Activated T-helper 1 cell treated with anti-CD3 and anti-CD28 coated beads, Interleukin-2, amount 50 U/mL, for 16 hours (primary cell): ENCODE measurements at places on chromosomes 16 and 17.

DNA sequence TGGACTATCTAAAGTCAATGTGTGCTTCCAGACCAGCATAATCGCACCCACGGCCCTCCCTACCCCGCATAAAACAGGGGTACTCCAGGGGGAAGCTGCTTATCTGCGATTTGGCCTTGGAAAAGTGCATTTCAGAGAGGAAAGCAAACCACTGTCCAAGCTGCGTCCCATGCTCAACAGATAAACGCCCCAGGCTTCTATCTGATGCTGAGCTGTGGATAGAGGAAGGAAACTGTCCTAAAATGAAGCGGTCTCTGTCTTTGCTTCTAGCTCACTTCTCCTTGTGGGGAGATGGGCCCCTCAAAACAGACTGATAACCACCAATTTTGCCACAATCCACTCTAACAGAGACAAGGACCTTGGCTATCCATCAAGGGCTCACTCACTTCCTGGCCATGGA, 160.5 kb upstream of the TNRC6C start:
- DNase-seq: no peak

DNA sequence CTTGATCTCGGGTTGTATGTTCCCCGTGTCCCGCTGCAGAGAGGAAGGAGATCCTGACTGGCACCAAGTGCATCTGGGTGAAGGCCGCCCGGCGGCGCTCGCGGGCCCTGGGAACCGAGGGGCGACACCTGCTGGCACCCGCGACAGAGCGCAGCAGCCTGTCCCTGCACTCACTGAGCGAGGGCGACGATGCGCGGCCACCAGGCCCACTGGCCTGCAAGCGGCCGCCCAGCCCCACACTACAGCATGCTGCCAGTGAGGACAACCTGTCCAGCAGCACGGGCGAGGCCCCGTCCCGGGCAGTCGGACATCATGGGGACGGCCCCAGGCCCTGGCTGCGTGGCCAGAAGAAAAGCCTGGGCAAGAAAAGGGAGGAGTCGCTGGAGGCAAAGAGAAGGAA, 7.5 kb downstream of the BTBD17 start:
- DNase-seq: peak; percentile 30

GRCh38 chr17:80106176-80106575, 4.8 kb downstream of the GAA start:
- DNase-seq: no peak

DNA sequence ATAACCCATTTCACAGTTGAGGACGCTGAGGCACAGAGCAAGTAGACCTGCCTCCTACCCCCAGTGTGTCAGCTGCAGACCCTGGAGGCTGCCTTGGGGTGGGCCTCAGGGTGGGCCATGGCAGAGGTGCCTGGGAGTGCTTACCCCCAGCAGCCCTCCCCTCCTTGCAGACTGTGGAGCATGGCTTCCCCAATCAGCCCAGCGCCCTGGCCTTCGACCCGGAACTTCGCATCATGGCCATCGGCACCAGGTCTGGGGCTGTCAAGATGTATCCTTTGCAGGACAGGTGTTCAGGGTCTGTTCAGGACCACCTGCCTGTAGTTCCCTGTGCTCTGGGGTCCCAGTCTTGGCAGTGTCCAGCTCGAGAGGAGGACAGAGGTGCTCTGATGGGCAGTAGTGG, 4.3 kb downstream of the LLGL1 start:
- no peak for DNase-seq

DNA sequence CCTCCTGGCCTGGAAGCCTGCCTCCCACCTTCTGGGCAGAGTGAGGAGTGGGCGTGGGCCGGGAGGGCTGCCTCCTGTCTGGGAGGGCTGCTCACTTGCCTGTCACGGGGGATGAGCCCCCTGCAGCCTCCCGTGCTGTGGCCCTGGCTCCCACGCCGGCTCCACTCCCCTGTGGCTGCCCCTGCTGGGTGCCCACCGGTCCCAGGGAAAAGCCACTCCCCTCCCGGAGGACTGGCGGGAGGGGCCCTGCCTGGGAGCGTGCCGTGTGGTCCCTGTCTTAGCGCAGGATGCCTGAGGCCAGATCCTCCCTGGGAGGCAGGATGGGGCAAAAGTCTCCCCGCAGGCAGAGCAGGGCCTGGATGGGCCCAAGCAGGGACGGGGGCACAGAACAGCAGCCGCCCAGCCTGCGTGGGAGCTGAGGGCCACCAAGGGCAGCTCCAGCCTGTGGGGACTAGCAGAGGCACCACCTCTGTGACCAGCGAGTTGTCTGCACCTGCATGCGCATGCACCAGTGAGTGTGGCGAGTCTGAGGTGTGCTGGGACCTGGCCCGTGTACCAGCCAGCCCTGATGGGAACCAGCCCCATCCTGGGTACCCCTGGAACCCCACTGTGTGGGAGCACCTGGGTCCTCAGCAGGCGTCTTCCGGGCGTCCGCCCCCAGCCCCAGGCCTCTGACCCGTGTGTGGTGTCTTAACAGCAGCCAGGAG, 339.9 kb downstream of the SEC14L1 start:
- no peak for DNase-seq

DNA sequence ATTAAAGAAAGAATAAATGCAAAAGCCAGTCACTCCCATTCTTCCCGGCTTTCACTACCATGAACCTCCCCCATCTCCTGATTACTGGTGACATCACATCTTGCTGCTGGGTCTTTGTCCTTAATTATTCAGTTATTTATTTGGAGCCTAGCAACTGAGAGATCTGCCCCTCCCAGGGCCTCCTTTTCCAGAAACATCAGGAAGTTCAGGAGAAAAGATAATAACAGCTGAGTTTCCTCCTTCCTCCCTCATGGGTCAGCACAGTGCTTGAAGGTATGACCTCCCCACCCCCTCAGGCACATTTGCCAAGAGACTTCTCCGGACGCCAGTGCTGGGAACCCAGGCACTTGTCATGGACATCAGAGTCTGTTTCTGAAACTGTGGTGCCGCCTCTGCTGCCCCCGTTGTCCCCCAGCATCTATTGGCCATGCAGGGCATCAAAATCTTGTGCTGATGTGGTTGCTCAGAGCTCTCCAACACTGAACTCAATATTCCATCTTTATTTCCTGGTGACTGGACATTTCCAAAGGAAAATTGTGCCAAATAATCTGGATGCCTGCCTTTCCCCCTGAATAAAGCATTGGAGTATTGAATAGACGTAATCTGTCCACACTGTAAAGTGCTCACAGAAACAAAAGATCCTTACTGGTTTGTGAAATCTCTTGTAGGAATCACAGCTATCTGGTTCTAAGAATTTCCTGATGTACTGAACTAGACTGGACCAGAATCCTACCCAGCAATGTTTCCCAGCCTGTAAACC, 71.8 kb downstream of the ZNF18 start:
- no peak for DNase-seq

- DNase-seq: no peak
Observed at GRCh38 chr16:60302676-60303075, 1568.6 kb upstream of the GOT2 start.

GRCh38 chr17:78053777-78054468, 74.6 kb downstream of the TMC6 start:
- DNase-seq: no peak

DNA sequence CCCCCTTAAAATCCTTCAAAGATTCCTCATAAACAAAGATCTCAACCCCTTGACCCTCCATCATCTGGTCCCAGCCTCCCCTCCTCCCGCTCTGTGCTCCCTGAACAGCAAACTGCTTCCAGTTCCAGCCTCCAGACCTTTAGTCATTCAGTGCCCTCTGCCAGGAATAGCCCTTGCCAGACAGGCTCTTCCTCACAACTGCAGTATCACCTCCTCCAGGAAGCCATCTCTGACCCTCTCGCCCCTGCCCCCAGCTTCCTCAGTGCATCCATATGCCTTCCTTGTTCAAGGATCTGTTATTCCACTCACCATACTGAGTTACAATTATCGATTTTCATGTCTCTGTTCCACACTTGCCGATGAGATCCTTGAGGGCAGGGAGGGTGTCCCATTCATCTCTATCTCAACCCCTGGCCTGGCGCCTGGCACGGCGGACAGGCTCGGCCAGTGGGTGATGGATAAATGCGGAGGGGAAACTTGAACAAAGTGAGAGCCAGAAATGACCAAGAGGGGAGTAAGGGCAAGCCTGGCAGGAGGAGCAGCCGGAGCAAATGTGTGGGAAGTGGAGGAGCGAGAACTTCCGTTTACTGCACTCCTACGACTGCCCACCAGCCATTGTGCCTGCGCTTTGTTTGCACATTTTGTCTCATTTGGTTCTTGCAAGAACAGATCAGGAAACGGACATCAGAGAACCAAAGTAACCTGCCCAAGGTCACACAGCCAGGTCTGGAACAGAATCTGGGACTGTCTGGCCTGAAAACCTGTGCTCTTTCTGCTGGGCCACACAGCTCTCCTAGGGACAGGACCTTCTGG, 2.0 kb upstream of the NXPH3 start:
- DNase-seq: no peak

DNA sequence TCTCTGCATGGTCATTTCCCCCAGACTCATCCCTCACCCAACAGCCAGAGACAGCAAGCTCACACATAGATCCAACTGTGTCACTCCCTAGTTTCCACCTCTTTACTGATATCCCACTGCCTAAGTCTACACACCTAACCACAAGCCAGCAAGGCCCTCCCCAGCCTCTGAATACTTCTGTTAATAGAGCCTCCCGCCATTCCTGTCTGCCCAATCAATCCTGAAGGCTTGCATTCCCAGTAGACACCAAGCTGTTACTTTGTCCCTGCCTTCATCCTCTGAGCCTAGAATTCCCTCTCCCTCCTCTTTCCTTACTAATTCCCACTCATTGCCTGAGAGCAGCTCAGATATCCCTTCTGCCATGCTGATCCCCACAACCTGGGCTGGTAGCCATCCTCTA, 4.7 kb downstream of the C17orf113 start:
- DNase-seq: no peak

- no peak for DNase-seq
Observed at GRCh38 chr17:46135879-46136563, 57.2 kb downstream of the KANSL1 start.

GRCh38 chr17:41925991-41926590, 4.3 kb upstream of the ODAD4 start:
- no peak for DNase-seq

- no peak for DNase-seq
Observed at GRCh38 chr16:85588562-85589503, 24.3 kb upstream of the GSE1 start.

DNA sequence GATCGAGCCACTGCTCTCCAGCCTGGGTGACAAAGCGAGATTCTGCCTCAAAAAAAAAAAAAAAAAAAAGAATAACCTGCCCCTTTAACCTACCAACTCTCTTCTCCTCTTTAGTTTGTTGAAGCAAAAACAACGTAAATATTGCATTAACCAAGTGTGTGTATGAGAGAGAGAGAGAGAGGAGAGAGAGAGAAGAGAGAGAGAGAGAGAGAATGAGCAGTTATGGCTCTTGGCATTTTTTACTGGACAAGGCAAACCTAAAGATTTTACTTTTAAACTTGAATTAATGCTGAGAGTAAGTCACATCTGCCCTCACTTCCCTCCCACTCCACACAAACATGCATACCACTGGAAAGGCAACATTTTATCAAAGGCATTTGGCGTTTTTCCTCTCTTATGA, 3.0 kb upstream of the SLFN5 start:
- no peak for DNase-seq

DNA sequence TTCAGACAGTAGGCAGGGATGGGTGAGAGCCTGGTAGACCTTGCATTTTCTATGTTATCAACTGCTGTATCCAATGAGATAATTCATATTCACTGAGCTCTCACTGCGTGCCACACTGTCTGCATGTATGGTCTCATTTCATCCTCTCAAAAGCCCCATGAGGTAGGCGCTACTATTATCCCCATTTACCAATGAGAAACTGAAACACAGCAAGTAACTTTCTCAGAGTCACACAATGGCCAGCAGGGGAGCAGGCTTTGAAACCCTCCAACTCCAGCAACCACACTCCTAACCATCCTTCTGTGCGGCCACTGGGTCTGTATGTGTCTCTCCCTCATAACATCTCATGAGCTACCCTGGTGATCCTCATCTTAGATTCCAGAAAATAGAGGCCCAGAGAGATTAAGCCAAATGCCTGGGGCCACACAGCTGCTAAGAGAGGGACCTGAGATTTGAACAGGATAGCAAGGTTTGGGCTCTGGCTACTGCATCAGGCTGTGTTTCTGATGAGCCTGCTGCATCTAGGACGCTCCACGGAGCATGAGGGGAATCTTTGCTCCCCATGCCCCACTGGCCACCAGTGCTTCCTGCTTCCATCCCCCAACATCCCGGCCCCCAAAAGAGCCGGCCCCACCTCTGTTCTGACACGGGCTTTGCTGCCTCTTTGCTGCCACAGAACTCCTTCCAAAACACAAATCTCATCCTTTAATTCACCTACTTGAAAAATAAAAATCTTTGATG, 3.2 kb downstream of the CCR7 start:
- DNase-seq: peak; percentile 48

DNA sequence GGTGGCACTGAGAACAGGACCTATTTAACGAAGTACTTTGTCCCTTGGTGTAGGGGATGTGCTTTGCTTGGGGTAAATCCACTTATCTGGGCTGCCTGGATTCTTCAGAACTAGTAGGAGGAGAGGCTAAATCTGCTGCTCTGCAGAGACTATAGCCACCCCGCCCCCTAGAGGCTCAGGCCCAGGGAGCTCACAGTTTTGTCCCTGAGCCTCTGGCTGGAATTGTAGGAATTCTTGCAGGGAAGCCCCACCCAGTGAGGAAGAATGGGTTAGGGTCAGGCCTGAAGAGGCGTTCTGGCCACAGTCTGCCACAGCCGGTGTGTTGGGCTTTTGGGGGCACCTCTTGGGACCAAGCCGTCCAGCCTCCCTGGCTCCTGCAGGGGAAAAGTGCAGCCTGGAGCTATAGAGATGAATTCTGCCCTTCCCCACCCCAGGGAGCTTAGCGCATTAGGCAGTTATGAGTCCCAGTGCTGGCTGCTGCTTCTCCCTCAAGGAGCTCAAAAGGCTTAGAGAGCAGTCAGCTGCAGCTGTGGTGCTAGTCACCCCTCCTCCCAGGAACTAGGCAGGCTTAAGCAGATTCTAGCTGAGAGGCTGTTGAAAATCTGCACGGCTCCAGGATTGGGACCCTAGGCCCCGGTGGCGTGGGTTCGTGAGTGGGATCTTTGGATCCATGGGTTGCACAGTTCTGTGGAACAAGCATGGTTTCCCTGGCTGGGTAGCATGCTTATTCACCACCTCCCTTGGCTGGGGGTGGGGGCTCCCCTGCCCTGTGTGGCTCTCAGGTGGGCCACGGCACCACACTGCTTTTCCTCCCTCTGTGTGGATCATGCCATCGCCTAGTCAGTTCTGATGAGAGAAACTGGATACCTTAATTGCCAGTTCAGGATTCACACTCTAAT, 237.4 kb upstream of the TOM1L1 start:
- no peak for DNase-seq

GRCh38 chr16:87297918-87298631, 19.1 kb downstream of the C16orf95 start:
- no peak for DNase-seq
